ENCODE measurements at places on chromosomes 5 and 9.

GRCh38 chr5:179585941-179586401 is 35.6 kb downstream of the RUFY1 start:
- H3K4me1 ChIP-seq = no peaks in the 10 kb centered on the region
- peaks cover 69% of the 10 kb centered on the region for H3K36me3 ChIP-seq
- no peak for DNase-seq
- no peak overlapping the region for H3K27ac ChIP-seq
- H3K4me3 ChIP-seq = no peak overlapping the region

DNA sequence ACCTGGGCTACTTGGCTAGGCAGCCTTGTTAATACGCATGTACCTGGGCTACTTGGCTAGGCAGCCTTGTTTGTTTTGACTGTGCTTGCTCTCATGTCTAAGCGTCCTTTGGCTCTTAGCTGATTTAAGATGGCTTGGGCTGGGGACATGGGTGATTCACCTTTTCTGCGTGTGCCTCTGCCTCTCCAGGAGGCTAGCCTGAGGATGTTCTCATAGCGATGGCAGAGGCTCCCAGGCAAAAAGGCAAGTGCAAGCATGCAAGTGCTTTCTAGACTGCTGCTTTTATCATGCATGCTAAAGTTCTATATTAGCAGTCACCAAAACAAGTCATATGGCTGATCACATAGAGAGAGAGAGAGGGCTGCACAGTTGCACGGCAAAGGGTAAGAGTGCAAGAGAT is 300.5 kb downstream of the IRX1 start:
- H3K27me3 ChIP-seq = no peaks in the 10 kb centered on the region
- no peak overlapping the region for H3K4me3 ChIP-seq
- DNase-seq = no peak
- H3K36me3 ChIP-seq = no peaks in the 10 kb centered on the region
- no peak overlapping the region for H3K27ac ChIP-seq
- H3K4me1 ChIP-seq = no peaks in the 10 kb centered on the region

DNA sequence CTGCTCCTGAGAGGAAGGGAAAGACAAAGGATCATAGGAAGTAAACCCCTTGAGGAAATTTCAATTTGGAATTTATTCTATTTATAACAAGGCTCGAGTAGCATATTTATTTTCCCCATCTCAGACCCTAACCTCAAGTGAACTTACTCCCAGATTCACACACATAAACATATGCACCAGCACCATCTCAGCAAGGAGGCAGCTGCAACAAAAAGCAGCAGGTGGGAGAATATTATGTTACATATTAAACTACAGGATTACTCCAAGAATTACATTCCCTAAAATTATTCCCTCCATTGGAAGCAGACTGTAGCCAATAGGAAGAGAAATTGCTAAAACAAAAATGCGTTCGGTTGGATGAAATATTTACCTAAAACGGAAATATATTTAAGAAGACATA is 108.4 kb upstream of the PRSS3 start:
- H3K27ac ChIP-seq = no peak overlapping the region
- peaks cover 43% of the 10 kb centered on the region for H3K27me3 ChIP-seq
- H3K36me3 ChIP-seq = no peaks in the 10 kb centered on the region
- no peak overlapping the region for H3K4me3 ChIP-seq
- H3K4me1 ChIP-seq = no peaks in the 10 kb centered on the region

DNA sequence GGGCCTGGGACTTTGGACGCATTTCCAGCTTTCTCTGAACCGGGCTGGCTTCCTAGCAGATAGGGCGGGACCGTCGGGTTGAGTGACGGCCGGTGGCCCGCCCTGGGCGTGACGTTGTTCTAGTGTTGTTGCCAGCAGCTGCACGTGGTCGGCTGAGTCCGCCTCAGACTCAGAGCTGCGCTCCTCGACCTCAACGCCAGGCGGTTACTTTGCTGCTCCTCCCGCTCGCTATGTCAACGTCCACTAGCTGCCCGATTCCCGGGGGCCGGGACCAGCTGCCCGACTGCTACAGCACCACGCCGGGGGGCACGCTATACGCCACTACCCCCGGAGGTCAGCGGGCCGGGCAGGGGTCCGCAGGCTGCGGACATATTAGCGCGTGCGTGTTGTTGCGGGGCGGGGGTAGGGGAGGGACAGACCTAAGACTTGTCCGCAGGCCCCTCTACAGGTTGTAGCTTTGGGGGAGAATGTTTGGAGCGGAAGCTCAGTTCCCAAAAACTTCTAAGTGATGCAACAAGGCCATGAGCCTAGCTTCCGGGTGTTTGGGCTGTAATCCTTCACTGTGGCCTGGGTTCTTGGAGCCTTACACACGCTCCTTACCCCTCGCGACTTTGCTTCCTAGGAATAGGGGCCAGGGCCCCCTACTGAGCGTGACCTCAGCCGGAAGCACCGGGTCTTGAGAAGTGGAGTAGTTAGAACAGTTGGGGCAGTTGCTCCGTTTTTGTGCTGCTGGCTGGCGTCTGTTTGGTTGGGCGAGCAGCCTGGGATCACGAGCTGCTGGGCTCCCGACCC is at the start of gene EIF4EBP3:
Gene EIF4EBP3, plus strand, starts transcription at position 155 of the 792 bp plus-strand sequence. Its CDS starts 76 bp downstream, at position 231.
- H3K4me3 ChIP-seq = peak within 1 kb of the TSS; percentile 86
- H3K4me1 ChIP-seq = peaks cover 28% of the 10 kb centered on the region
- H3K36me3 ChIP-seq = peaks cover 54% of the 10 kb centered on the region
- peak; percentile 74 for DNase-seq

GRCh38 chr9:113566712-113567071 is 103.2 kb downstream of the RGS3 start:
- DNase-seq = no peak
- H3K27me3 ChIP-seq = peaks cover 10% of the 10 kb centered on the region
- no peak overlapping the region for H3K27ac ChIP-seq

GRCh38 chr5:137589185-137589584 is 90.1 kb upstream of the SPOCK1 start:
- no peaks in the 10 kb centered on the region for H3K4me1 ChIP-seq
- no peak overlapping the region for H3K4me3 ChIP-seq
- no peak for DNase-seq
- peaks cover 21% of the 10 kb centered on the region for H3K27me3 ChIP-seq
- H3K36me3 ChIP-seq = no peaks in the 10 kb centered on the region
- H3K27ac ChIP-seq = no peak overlapping the region

DNA sequence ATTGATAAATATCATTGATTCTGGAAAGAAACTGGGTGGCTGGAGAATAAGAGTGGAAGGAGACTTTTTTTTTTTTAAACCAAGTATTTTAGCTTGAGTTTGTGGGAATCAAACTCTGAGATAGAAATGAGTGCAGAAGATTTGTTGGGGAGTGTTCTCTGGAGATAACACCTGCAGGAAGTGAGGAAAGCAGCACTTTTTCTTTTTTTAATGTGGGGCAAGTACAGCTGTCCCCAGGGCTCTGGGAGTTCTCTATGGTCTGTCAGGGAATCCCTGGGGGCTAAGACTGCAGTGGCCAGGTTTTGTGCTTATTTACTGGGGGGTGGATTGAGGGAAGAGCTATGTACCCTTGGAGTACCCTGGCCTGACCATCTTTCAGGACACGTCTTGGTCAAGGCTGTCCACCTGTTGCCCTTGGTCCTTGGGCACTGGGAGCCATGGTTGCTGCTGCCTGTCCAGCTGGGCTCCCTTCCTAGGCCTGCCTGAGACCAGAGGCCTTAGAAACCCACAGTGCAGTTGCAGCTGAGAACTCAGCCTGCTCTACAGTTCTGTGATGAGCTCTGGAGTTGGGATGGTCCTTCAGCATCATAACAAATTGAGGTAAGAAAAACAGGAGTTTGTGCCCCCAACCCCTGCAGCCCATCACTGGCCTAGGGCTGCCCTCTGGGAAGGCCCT is 85.8 kb downstream of the PHAX start:
- H3K27me3 ChIP-seq = peaks cover 2% of the 10 kb centered on the region
- H3K36me3 ChIP-seq = no peaks in the 10 kb centered on the region
- no peak overlapping the region for H3K4me3 ChIP-seq

- H3K4me1 ChIP-seq = peaks cover 17% of the 10 kb centered on the region
- H3K27ac ChIP-seq = no peak overlapping the region
- DNase-seq = no peak
- no peaks in the 10 kb centered on the region for H3K27me3 ChIP-seq
- no peak overlapping the region for H3K4me3 ChIP-seq
These were observed 17.0 kb upstream of the MSMP start for GRCh38 chr9:35771075-35771433.

- H3K27ac ChIP-seq = no peak overlapping the region
- H3K4me1 ChIP-seq = no peaks in the 10 kb centered on the region
- H3K27me3 ChIP-seq = no peaks in the 10 kb centered on the region
- H3K4me3 ChIP-seq = no peak overlapping the region
- H3K36me3 ChIP-seq = no peaks in the 10 kb centered on the region
These were observed 78.2 kb downstream of the LURAP1L start for GRCh38 chr9:12853051-12853450.

DNA sequence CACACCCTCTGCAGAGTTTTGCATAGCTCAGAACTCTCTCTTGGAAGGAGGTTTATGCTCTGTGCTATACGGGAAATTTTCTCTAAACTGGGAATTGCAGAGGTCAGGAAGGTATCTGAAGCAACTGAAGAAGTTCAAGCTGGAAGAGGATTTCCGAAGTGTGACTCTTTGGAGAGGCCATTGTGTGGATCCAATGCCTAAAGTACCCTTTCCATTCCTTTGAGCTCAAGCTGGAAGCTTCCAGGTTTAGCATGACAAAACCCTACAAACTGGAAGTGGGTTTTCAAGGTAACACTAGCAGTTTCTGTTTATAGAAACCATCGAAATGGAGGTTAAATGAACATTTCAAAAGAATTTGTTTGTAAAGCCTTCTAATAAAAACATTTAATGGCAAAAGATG is 187.1 kb downstream of the CFAP90 start:
- no peaks in the 10 kb centered on the region for H3K27me3 ChIP-seq
- DNase-seq = no peak
- no peak overlapping the region for H3K27ac ChIP-seq
- no peaks in the 10 kb centered on the region for H3K4me1 ChIP-seq
- H3K4me3 ChIP-seq = no peak overlapping the region

DNA sequence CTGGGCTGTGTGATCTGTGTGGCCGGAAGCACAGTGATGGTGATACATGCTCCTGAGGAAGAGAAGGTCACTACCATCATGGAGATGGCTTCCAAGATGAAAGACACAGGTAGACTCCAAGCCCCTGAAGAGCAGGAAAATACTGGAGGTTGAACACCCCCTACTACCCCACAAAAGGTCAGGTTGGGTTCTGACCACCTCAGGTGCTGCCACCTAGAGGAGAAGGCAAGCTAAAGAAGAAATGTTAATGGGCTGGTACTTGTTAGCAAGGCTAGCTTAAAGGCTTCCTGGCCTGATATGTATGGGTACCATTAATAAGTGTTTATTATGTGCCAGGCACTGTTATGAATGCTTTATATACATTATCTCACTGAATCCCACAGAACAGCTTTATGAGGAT is 11.7 kb downstream of the NIPAL4 start:
- H3K36me3 ChIP-seq = peaks cover 81% of the 10 kb centered on the region
- peaks cover 46% of the 10 kb centered on the region for H3K4me1 ChIP-seq
- H3K27ac ChIP-seq = peak overlapping the region; percentile 2
- DNase-seq = no peak

All from activated B cell treated with CpG ODN at 0.5 μM for 24 hours (primary cell).